ENCODE measurements at places on chromosomes 16 and 17.

GRCh38 chr17:27299384-27300049, 5.6 kb downstream of the WSB1 start:
- DNase-seq, result no peak

DNA sequence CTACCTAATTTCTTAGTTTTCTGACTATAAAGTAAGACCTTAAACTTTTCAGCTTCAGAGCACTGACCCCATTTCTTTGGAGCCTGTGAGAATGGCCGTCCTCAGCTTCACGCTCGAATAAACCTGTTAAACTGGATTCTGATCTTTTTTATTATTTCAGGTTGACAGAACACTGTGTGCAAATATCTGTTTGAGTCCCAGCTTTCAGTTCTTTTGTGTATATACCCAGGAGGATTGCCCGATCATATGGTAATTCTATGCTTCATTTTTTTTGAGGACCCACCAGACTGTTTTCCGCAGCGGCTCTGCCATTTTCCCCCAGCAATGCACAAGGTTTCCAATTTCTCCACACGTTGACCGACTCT, 19.8 kb upstream of the KCNH6 start:
- no peak for DNase-seq

GRCh38 chr17:39765175-39765574, 27.4 kb downstream of the GRB7 start:
- DNase-seq, result no peak

DNA sequence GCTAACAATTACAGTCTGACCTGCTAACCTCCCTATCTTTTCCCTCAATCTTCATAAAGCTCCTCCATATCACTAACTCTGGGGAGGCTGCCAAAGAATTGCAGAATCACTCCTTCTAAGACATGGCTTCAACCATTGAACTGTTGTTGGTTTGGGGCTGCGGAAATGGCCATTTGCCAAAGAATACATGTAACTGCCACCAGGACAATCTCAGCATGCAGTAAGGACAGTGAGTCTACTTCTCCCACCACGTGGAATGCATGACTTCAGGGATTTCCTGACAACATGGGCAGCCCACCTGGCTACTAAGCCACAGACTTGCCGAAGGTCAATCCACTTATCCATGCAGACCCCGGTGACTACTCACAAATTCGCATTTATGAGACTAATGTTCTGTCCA, 104.3 kb upstream of the NUDT7 start:
- no peak for DNase-seq

DNA sequence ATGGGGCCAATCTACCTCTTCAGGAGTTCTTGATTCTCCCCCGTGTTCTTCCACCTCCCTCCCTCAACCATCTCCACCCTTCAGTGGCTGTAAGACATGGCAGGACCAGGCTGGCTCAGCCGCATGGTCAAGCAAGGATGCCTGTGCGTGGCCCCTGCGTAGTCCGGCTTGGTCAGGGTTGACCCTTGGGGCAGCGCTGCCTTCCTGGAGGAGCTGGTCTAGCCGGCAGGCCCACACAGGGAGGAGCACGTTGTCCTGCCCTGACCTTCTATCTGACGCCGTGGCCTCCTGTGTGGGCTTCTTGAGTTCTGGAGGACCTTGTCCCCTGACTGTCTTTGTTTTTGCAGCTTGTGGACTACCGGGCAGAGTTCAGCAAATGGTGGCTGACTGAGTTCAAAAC, 169.8 kb downstream of the DNAH9 start:
- DNase-seq, result no peak

DNA sequence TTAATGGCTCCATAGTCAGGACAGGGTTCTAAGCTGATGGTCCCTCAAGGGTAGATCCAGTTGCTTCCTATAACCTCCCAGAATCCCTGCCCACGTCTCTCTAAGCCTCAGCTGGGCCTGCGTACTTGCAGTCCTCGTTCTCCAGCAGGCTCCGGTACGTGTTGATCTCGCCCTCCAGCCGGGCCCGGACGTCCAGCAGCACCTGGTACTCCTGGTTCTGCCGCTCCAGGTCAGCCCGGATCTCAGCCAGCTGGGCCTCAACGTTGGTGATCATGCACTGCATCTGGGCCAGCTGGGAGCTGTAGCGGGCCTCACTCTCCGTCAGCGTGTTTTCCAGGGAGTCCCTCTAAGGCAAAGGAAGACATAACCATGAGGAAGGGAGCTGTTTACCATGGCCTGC, 4.5 kb downstream of the KRT32 start:
- DNase-seq, result no peak

DNA sequence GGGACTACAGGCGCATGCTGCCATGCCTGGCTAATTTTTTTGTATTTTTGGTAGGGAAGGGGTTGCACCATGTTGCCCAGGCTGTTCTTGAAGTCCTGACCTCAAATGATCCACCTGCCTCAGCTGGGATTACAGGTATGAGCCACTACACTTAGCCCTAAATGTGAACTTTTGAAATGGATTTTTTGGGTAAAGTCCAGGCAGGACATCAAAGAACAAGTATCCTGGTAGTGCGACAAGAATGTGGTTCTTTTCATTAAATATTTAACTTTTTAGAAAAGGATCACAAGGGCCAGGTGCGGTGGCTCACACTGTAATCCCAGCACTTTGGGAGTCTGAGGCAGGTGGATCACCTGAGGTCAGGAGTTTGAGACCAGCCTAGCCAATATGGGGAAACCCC, 15.3 kb upstream of the NBR1 start:
- no peak for DNase-seq

GRCh38 chr17:75077496-75078283, 10.1 kb upstream of the SLC16A5 start:
- DNase-seq, result peak; percentile 67

DNA sequence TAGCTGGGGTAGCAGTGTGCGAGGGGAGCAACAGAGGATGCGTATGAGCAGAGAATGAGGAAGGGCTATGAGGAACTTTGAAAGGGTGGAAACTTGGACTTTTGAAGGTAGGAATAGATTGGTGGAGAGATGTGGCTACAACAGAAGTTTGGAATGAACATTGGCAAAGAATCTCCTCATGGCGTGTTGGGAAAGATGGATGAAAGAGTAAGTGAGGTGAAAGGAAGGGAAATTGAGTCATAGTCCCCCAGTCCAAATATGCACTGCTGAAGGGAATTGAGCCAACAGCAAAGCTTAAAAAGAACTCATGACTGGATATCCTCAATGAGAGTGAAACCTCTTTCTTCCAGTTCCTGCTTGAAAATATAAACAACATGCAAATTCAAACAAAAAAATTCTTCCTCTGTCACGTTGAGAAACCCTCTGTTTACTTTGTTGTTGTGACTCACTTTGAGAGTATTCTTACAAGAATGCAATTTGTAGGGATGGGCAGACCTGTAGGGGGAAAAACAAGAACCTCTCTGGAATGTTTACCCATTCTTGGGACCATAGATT, 313.2 kb upstream of the KCNJ16 start:
- no peak for DNase-seq

- no peak for DNase-seq
Measured at GRCh38 chr16:30738984-30739951, 9.0 kb upstream of the PHKG2 start.

- no peak for DNase-seq
Measured at GRCh38 chr17:9219631-9220397, 198.5 kb downstream of the NTN1 start.

GRCh38 chr17:12256380-12256995, 235.8 kb downstream of the MAP2K4 start:
- DNase-seq, result no peak

- no peak for DNase-seq
Measured at GRCh38 chr17:71905376-71906031, 215.3 kb upstream of the SOX9 start.

DNA sequence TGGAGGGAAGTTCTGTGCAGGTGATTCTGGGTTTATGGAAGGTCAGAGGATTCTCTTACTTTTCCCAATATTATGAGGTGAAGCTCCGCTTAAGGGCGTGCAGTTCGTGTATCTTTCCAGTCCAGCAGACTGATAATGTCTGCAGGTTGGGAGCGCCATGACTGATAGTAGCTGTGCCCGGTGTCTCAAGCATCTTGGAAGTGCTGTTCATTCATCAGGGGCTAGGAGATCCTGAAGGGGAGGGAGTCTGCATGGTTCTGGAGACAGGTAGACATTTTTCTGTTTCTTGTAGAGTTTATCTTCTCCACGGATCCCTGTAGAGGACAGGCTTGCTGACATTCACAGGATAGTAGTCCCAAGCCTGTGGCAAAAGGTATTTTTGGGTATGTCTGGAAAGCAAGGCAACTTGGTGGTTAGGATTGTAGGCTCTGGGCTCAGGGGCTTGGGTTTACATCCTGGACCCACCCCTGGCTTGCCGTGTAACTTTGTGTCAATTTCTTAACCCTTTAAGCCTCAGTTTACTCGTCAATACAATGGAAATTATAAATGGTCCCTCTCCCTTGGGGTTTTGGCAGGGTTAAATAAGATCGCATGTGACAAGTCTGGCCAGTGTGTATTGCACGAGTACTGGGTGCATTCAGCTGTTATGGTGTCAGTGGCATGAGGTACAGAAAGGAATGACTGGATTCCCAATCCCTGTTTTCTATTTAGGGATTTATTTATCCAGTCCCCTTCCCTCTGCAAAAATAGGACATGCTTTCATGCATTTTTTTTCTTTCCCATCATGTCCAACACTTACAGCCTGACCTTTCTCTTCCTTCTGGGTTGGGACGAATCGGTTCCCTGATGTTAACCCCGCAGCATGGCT, 8.2 kb downstream of the HLF start:
- DNase-seq, result no peak

GRCh38 chr16:66469291-66469946, 42.3 kb downstream of the BEAN1 start:
- no peak for DNase-seq

- no peak for DNase-seq
Measured at GRCh38 chr17:27038676-27039075, 255.2 kb upstream of the WSB1 start.
